Mesenchymal stem cell (in vitro differentiated cells and primary cell): ENCODE measurements at places on chromosomes 11 and 22.

DNA sequence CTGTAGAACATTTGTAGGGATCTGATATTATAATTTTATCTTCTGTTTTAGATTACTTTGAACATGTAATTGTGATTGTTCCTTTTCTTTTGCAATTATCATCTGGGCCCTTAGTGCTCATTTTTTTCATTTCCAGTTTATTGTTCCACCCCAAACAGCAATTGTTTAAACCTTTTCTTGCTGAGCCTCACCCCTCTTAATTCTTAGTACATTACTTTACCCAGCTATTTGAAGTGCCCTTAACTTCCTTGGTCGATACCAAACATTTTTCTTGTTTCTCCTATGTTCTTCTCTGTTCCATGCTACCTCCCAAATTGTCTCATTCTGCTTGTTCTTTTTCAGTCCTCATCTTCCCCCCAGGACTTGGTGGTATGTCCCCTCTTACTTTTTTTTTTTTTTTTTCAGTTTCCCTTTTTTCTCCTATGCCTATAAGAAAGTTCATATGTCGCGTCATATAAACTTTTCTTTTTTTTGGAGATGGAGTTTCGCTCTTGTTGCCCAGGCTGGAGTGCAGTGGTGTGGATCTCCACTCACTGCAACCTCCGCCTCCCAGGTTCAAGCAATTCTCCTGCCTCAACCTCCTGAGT lies 3.5 kb downstream of the CUL5 start:
- no peak overlapping the region for H3K27ac ChIP-seq
- no peaks in the 10 kb centered on the region for H3K27me3 ChIP-seq
- no peak for DNase-seq
- no peaks in the 10 kb centered on the region for H3K36me3 ChIP-seq
- no peak overlapping the region for H3K4me3 ChIP-seq

DNA sequence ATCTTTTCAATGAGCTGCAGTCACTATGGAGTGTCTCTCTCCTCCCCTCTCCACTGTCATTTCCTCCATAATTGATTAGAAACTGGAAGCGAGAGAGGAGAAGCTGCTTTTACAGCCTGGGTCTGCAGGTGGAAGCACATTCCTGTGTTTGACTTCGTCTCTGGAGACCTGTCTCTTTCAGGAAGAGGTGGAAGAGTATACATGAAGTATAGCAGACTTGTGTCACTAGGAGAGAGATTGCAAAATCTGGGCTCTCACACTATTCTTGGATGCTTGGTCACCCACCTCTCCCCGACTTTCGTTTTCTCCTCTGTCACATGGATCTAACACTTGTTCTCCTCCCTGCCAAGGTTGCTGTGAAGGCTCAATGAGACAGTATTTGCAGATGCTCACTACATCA lies 323.3 kb downstream of the NTM start:
- no peak overlapping the region for H3K27ac ChIP-seq
- H3K4me3 ChIP-seq: no peak overlapping the region
- no peak for DNase-seq

DNA sequence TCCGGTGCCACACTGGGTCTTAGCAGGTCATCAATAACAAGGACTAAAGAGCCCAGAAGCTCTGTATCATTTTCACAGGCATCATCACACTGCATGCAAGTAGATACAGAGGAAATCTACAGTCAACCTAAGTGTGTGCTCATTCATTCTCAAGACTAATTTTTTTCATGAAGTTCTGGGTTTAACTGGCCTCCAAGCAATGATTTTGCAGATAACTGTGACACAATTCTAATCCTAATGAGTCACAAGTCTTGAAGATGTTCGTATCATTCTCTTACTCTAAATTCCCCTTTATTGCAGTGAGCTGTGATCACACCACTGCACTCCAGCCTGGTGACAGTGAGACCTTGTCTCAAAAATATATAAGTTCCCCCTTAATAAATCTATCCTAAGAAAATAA lies 2.5 kb downstream of the OR52W1 start:
- peaks cover 9% of the 10 kb centered on the region for H3K36me3 ChIP-seq
- DNase-seq: peak; percentile 50
- H3K4me3 ChIP-seq: no peak overlapping the region
- peaks cover 2% of the 10 kb centered on the region for H3K4me1 ChIP-seq
- H3K27me3 ChIP-seq: no peaks in the 10 kb centered on the region
- H3K27ac ChIP-seq: no peak overlapping the region

- no peak for DNase-seq
- no peak overlapping the region for H3K4me3 ChIP-seq
- H3K27ac ChIP-seq: no peak overlapping the region
- H3K36me3 ChIP-seq: no peaks in the 10 kb centered on the region
Observed at GRCh38 chr11:111921541-111922230, 3.0 kb downstream of the C11orf52 start.
